ENCODE measurements at places on chromosomes 4 and X.
A peak's percentile ranks its signal among the peaks of the same experiment; 100 is the strongest.

- DNase-seq, result peak; percentile 84
Measured at GRCh38 chr4:88591787-88592599, at the start of gene HERC3. Gene HERC3, plus strand, starts transcription at chr4:88592480. Its CDS starts 13,344 bp downstream, at chr4:88605824.

- DNase-seq, result no peak
Measured at GRCh38 chr4:99617374-99617773, 40.3 kb downstream of the C4orf54 start.

DNA sequence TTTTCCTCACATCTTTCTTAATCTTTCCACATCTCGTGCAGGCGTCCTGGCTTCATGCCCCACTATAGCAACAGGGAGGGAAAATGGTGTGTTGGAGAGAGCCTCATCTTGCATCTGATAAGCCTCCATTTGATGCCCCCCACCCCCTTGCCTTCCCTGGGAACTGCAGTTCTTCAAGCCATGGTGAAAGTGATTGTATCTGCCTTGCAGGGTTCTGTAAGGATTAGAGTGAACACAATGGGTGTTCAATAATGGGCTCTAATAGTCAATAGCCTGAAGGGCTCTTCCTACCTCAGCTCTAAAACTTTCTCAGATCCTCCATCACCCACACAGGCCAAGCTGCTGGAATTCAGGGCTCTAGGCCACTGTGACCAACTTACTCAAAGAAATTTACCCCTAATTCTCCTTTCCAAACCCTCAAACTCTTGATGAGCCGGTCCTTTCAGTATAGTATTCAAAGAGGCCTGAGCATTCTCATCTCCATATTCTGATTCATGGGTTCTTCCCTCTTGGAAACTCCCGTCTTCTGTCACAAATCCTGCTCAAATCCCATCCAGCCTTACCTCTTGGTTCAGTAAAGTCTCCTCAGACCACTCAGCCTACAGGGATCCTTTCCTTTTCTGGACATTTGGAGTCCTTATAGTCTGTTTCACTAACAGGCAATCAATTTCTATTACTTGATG, 128.3 kb upstream of the TRIM2 start:
- DNase-seq, result no peak

DNA sequence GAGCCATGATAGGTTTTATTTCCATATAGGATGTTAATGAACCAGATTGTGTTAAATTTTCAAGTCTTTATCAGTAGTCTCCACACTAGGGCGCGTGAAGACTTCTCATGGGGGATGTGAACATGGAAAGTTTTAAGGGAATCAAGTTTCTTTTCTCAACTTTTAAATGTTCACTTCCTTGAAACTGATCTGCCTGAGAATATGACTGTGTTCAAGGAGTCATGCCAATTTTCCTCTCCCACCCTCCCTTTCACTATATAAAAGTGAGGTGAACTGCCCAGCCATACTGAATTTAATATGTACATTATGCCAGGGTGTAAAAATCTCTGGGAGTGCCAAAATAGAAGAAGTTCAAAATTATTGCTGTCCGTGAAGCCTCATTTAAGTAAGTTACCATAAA, 30.4 kb upstream of the HPGDS start:
- no peak for DNase-seq

DNA sequence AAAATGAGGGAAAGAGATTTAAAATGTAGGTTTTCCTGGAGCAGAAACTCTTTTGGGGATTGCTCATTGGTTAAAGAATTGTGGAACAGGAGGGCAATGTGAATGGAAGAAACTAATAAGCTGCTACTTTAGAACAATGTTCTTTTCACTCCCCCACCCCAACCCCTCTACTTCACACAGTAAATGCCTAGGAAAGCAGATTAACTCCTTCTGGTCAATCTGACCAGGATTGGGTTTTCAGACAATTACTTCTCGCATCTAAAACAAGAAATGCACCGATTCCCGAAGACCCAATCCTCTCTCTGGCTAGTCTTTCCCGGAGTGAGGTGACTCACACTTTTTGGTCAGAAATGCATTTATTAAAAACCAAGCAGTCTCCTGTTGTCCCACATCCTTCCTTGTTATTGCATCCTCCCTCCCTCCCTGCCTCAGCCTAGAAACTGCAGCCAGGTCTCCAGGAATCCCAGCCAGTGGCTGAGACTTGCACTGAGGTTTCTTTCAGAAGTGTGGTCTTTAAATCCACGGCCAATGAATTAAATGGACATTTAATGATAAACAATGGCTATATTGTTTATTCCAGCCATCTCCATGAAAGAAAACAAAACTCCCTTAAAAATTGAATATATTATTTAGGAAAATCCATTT, 21.4 kb downstream of the MFAP3L start:
- no peak for DNase-seq

All from effector CD4-positive, alpha-beta T cell (primary cell).